Stimulated activated CD8-positive, alpha-beta memory T cell treated with anti-CD3 and anti-CD28 coated beads, Interleukin-15, amount 100 ng/mL, for 48 hours (primary cell): ENCODE measurements at places on chromosomes 3 and 15.
A peak's percentile ranks its signal among the peaks of the same experiment; 100 is the strongest.

- DNase-seq = no peak
Measured at GRCh38 chr3:39362192-39362591, 21.0 kb upstream of the SLC25A38 start.

DNA sequence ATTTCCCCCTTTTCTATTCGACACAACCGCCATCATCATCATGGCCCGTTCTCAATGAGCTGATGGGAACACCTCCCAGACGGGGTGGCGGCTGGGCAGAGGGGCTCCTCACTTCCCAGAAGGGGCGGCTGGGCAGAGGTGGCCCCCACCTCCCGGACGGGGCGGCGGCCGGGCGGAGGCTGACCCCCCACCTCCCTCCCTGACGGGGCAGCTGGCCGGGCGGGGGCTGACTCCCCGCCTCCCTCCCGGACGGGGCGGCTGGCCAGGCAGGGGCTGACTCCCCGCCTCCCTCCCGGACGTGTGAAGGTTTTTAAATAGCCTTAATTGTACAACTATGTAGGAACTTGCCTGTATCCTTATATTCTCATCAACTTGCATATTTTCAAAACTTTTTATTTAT is 20.9 kb upstream of the SPSB4 start:
- DNase-seq = no peak

DNA sequence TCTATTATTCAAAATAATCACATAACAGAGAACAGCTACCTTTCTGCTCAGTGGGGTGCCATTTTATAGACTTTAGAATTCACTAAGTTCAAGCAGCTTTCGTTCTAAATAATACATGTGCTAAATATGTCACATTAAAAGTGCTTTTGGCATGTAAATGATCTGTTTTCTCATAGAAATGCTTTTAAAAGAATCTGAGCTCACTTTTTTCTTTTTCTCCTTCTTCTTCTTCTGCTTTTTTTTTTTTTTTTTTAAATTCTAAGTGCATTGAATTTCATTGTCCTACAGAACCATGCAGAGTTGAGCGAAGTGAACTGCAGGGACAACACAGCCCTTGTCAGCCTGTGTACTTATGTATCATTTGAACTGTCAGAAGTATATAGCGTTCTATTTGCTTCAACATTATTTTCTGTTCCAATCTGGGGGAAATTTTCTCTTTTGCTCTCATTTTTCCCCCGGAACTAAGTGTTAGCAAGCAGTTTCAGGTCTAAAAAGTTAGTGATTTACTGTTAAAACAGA is 193.8 kb upstream of the TMCO5A start:
- DNase-seq = no peak

DNA sequence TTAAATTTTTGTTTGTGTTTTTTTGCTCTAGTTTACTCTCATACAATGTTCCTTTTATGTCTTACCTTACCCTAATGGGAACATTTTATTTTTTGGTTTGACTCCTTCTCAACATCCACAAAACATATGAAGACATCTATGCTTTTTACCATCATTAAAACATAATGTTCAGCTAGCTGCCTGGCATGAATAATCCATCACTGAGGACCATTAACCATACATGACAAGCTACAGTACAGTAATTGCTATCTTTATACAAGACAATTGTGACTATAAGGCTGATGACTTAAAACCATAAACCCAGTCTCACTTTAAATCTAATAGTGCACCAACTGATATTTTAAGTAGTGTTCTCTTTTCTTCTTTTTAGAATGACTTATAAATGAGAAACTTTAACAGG is 13.7 kb downstream of the SERPINI1 start:
- DNase-seq = no peak

- DNase-seq = no peak
Measured at GRCh38 chr15:60424006-60424405, 26.2 kb upstream of the ANXA2 start.

DNA sequence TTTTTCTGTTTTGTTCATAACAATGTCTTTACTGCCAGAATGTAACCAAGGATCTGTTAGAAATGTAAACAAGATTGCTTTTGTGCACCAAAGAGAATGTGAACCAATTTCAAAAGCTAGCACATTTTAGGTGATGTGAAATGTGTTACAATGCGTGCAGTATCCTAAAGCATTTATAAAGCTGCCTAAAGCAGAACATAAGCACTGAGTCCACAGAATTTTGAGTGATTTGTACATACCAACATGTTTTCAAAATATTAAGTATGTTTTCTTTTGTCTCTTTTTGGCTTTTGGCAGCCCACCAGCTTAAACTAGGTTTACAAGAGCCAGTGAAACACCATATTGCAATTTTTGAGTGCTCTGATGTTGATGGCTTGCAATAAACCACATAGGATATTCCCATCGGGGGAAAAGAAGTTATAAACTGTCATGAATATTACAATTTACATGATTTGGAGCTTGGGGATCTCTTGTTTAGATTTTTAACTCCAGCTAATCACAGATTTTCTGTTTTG is 364.0 kb downstream of the ZIC1 start:
- DNase-seq = no peak

- DNase-seq = no peak
Measured at GRCh38 chr3:79019924-79020173, 747.9 kb downstream of the ROBO1 start.

DNA sequence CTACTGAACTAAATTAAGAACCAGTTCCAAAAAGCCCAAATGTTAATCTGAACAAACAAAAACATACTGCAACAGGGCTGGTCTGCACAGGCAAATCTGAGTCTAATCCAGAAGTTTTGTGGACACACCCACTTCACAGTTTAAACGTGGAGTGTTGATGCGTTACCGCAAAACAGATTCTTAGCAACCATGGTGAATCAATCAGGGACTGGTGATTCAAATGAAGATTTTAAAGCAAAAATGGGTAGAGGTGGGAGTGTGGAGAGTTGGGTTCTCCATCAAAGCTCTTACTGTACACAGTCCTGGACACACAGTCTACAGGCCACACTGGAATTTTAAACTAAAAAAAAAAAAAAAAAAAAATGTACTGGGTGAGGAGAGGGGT is 5.2 kb downstream of the ANXA2 start:
- no peak for DNase-seq

- DNase-seq = peak; percentile 27
Measured at GRCh38 chr3:99659032-99659431, 20.6 kb downstream of the COL8A1 start.

- DNase-seq = no peak
Measured at GRCh38 chr3:181735911-181736310, 24.2 kb downstream of the SOX2 start.

GRCh38 chr15:74604983-74605794 is 10.4 kb upstream of the CLK3 start:
- DNase-seq = no peak

DNA sequence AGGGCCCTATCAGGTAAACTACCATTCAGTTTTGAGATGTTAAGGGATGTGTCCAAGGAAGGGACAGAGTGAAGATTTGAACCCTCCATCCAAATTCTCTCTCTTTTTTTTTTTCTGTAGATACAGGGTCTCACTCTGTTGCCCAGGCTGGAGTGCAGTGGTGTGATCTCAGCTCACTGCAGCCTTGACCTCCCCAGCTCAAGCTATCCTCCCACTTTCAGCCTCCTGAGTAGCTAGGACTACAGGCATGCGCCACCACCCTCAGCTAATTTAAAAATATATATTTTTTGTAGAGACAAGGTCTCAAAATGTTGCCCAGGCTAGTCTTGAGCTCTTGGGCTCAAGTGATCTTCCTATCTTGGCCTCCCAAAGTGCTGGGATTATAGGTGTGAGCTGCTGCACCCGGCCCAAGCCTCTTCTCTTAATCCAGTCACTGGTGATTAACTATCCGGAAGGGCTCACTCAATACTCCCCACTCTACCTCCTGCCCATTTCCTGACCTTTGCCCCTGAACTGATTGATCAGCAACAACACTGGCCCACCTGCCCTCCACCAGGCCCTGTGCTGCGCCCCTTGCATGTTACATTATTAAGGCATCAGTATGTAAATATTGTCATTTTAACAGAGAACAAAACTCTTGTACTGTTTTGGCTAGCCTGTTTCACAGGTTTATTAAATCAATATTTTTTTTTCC is 164.7 kb downstream of the CTNNB1 start:
- DNase-seq = no peak

GRCh38 chr3:162721736-162722135 is 1225.1 kb downstream of the OTOL1 start:
- no peak for DNase-seq

DNA sequence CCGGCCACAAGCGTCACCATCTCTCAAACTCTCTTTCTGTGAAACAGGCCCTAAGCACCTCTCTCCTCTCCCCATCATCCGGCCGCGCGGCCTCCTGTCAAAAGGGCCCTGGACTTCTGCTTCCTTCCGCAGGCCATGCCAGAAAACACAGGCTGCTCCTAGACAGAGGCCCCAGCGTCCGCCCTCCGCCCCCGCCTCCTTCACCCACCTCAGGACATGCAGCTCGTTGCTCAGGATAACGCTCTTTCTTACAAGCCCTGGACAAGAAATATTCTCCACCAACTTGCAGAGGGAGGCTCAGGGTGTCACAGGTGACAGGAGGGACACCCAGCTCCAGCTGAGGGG is 212.0 kb downstream of the XXYLT1 start:
- DNase-seq = no peak

DNA sequence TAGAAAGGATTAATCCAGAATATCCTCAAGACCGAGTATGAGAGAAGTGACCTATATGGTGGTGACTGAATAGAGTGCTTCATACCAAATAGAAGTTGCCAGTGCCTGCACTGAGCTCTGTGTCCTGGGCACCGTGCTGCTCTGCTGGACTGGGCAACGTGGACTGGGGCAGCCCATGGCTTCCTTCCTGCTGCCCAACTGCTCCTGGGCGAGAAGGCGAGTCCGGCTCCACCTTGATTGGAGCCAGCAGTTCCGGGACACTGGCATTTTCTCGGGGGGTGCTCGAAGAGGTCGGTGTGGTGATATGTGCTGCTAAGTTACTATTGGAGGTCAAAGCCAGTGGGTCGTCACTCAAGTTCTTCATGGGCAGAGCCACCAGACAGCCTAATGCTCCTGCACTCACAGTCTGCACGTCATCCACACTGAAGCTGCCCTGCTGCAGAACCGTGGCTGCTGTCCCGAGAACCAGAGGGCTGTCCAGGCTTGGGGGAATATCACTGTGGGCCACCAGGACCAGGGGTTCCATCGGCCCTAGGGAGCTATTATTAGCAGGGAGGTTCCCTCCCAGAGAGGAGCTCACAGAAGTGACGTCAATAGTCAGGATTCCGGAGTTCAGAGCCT is 14.1 kb downstream of the ZXDC start:
- DNase-seq = no peak

GRCh38 chr3:142028243-142028777 is 121.0 kb downstream of the TFDP2 start:
- no peak for DNase-seq

- no peak for DNase-seq
Measured at GRCh38 chr3:134338201-134338512, 36.1 kb downstream of the AMOTL2 start.

DNA sequence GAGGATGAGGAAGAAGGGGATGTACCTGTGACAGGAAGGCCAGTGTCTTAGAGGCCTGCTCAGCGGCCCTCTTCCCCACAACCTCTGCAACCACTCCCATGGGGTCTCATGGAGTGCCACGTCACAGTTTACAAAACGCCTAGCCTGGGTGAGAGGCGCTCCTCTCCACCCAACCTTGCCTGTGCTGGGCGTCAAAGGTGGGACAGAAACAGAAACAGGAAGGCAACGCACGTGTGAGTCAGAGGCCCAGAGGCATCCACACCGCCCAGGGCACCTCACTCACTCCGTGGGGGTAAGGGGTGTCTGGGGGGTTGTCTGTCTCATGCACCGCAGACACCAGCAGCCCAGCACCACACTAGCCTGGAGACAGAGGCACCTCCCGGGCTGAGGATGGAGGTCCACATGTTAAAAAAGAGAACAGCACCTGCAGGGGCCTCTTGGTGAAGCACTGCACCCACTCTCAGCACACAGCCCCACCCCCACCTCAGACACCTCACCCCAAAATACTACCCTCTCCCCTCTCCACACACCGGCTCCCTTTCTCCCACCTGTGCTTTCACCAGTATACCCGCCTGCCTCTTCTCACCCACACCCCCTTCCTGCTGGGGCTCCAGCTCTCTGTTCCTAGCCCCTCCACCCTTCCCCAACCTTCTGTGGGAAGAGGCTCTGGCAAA is 4.7 kb upstream of the CALML4 start:
- DNase-seq = peak; percentile 15

DNA sequence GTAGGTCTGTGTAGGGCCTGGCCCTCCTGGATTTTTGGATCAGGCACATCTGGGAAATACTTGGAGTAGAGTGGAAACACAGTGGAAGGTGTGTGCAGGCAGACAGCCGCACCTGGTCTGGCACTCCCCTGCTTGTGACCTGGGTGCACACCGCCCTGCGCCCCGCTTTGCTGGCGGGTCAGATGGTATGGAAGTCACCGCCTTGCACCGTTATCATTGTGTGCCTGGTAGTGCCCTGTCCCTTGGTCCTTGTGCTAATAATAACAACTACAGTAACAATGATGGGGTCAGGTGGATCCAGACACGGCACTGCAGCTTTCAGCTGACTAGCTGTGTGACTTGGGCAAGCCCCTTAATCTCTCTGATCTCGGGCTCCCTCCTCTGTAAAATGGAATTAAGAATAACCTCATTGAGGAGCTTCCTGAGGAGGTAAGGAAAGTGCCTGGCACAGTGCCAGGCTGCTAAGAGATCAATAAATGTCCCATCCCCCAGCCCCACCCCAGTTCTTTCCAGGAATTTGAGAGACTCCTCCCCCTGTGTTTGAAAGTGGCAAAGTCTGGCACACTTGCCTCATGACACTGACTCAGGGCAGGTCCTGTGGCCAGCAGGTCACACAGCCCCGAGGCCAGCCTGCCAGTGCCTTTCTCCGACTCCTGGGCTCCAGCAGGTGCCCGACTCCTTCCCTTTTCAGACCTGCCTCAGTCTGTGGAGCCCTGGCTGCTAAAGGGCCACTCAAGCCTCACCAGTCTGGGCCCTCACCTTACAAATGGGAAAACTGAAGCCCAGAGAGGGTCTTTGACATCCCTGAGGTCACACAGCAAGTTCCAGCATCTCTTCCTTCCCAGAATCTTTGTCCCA is 9.8 kb downstream of the ISG20 start:
- no peak for DNase-seq

GRCh38 chr3:126127904-126128303 is 44.0 kb upstream of the SLC41A3 start:
- no peak for DNase-seq

GRCh38 chr3:50473768-50474167 is 29.7 kb downstream of the CACNA2D2 start:
- DNase-seq = no peak

DNA sequence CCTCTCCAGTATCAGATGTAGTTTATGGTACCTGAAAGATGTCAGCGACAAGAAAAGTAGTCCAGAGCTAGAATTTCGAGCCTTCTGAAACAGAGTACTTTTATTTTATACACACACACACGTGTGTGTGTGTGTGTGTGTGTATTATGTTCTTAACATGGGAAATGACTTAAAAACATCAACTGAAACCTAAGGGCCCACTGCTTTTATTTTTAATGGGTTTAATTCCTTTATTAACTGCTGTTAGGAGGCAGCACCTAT is 1.9 kb downstream of the TCF12 start:
- DNase-seq = no peak

- no peak for DNase-seq
Measured at GRCh38 chr3:171841620-171842000, 1.5 kb upstream of the TMEM212 start.
